Glutamatergic neuron (in vitro differentiated cells): ENCODE measurements at places on chromosomes 6 and 20. TPM values are rescaled to one million over a fixed set of nuclear protein-coding genes. Genes with fewer than 3 reads are reported as not detected.

SLC2A10 gene
- 0.37 TPM for total RNA-seq

PPARD gene
- 37.5 TPM for total RNA-seq

- H3K27me3 ChIP-seq = peaks cover 26% of the 10 kb centered on the region
- H3K36me3 ChIP-seq = peaks cover 3% of the 10 kb centered on the region
- peaks cover 19% of the 10 kb centered on the region for H3K4me1 ChIP-seq
Observed at GRCh38 chr20:32482442-32483261, 102.5 kb downstream of the NOL4L start.

GRCh38 chr6:107676042-107676441 is 148.1 kb downstream of the SCML4 start:
- peaks cover 5% of the 10 kb centered on the region for H3K4me1 ChIP-seq
- no peak overlapping the region for H3K27ac ChIP-seq
- DNase-seq = no peak
- H3K27me3 ChIP-seq = peaks cover 4% of the 10 kb centered on the region
- no peak overlapping the region for H3K4me3 ChIP-seq

DNA sequence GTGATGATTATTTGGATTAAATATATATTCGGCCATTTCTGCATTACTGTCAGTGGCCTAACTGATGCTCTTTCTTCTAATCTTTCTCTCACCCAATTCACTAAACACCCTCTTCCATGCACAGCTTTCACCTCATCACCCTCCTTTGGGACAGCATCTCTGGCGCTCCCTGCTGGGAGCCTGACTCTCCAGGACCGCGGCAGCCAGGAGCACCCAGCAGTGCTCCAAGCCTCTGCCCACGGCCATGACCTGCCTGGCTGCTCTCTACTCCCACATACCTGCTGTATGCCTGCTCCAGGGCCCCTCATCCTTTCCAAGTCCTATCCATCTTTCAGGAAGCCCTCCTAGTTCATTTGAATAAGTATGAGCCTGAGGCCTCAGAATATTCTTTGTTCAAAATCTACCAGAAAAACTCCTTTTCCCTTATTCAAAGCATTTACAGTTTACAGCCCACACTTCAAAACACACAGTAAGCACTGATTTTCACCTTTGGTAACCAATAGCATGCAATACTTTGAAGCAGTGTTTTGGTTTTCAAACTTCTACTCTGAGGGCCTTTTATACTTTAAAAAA is 15.2 kb downstream of the CTCFL start:
- no peak for DNase-seq
- no peak overlapping the region for H3K4me3 ChIP-seq
- H3K27ac ChIP-seq = no peak overlapping the region

- no peaks in the 10 kb centered on the region for H3K4me1 ChIP-seq
- no peak overlapping the region for H3K27ac ChIP-seq
- peaks cover 6% of the 10 kb centered on the region for H3K27me3 ChIP-seq
- peaks cover 7% of the 10 kb centered on the region for H3K36me3 ChIP-seq
- no peak overlapping the region for H3K4me3 ChIP-seq
Observed at GRCh38 chr20:63083831-63084562, 77.2 kb upstream of the BHLHE23 start.

DNA sequence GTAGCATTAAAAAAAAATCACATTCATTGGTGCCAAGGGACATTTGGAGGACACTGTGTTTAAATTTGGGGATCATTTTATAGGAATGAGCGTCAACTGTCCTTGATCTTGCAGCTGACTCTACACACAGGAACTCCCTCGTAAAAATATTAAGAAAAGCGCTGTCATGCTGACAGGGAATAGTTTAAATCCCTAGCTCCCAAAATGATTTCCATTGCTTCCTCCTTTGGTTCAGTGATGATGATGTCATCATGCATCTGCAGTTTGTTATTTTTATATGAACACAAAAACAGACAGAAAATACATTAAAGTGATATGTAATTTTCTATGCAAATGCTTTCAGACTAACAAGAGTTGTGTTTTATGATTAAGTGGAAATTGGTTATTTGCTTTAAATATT is 275.6 kb downstream of the BTBD9 start:
- DNase-seq = no peak
- no peaks in the 10 kb centered on the region for H3K27me3 ChIP-seq
- H3K4me3 ChIP-seq = no peak overlapping the region
- no peaks in the 10 kb centered on the region for H3K36me3 ChIP-seq

DNA sequence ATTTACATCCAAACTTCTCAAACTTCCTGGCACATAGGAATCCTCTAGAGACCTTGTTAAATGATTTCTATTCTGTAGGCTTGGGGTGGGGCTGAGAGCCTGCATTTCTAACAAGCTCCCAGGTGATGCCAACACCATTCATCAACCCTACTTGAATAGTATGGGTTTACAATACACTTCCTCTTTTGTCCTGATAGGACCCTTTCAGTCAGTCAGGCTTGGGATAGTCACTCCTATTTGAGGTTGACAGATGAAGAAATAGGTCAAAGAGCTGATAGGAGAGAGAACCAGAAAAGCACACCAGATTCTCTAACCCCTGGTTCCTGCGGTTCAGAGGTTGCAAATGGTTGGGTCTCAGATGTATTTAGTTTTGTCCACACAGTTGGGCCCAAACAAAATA is 273.4 kb downstream of the TSHZ2 start:
- no peaks in the 10 kb centered on the region for H3K4me1 ChIP-seq
- H3K27ac ChIP-seq = no peak overlapping the region
- H3K27me3 ChIP-seq = no peaks in the 10 kb centered on the region
- no peaks in the 10 kb centered on the region for H3K36me3 ChIP-seq
- H3K4me3 ChIP-seq = no peak overlapping the region

GRCh38 chr6:8434727-8435092 is 635 bp downstream of the SLC35B3 start:
- peak overlapping the region; percentile 92 for H3K27ac ChIP-seq
- H3K4me1 ChIP-seq = peaks cover 18% of the 10 kb centered on the region
- no peak for DNase-seq
- peak overlapping the region; percentile 85 for H3K4me3 ChIP-seq
- H3K36me3 ChIP-seq = no peaks in the 10 kb centered on the region

GNAS-AS1 gene
- 11.7 TPM for total RNA-seq

DNA sequence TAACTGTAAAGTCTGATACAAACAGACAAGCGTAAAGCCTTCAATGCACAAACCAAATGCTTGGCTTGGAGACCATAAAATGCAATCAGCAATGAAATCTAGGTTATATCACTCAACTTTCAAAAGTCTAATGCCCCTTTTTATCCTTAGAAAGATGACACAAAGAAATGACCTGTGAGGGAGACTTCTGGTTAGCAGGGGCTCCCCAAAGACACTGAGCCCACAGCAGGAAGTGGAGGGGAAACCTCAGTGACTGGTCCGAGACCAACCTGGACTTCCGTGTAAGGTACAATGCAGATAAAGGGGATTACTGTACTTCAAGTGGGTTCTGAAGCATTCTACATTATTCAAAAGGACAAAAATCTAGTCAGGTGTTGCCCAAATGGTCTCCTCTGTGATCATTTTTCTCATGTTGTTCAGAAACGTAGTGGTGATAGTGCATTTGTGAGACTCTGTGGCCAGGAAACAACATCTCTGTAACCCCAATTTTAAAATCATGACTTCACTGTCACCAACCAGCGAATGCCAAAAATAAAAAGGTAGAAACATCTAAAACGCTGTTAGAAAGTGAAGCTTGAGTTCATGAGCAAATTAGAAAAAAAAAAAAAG is 88.2 kb downstream of the HIVEP2 start:
- peaks cover 33% of the 10 kb centered on the region for H3K4me1 ChIP-seq
- peak overlapping the region; percentile 33 for H3K27ac ChIP-seq
- H3K4me3 ChIP-seq = no peak overlapping the region
- no peaks in the 10 kb centered on the region for H3K27me3 ChIP-seq

- H3K27ac ChIP-seq = peak overlapping the region; percentile 41
- DNase-seq = peak; percentile 2
- no peak overlapping the region for H3K4me3 ChIP-seq
- H3K36me3 ChIP-seq = no peaks in the 10 kb centered on the region
- H3K27me3 ChIP-seq = peaks cover 31% of the 10 kb centered on the region
- peaks cover 59% of the 10 kb centered on the region for H3K4me1 ChIP-seq
Observed at GRCh38 chr6:166465003-166465399, 82.3 kb upstream of the MPC1 start.

DNA sequence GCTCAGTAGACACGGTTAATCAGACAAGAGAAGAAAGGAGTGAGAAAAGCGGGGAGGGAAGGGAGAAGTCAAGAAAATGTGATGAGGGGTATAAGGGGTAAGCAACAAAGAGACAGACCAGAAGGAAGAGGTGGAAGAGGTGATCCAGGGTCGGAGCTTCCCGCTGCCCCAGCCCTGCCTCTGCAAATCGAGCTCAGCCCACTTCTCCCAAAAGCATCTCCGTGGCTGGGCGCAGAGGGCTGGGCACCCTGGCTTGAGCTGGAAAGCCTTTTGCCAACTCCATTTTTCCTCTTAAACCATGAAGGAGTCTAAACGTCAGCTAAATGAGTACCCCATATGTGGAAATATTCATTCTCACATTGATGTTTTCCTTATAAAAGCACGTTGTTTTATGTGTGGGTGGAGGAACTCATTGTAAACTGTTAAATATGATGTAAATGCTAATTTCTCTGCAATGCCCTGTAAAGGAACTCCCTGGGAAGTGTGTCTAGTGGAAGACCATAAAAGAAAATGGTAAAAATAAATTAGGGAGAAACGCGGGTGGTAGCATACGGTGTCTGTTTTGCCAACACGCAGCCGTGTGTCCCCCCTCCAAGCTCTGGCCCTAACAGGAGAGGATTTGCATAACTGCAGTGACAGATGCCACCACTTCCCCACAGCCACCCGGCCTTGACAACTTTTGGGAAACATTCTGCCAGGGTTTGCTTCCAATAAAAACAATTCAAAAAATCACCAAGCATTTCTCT is 55.2 kb upstream of the MAFB start:
- no peaks in the 10 kb centered on the region for H3K36me3 ChIP-seq
- peaks cover 4% of the 10 kb centered on the region for H3K27me3 ChIP-seq
- peak; percentile 37 for DNase-seq

DNA sequence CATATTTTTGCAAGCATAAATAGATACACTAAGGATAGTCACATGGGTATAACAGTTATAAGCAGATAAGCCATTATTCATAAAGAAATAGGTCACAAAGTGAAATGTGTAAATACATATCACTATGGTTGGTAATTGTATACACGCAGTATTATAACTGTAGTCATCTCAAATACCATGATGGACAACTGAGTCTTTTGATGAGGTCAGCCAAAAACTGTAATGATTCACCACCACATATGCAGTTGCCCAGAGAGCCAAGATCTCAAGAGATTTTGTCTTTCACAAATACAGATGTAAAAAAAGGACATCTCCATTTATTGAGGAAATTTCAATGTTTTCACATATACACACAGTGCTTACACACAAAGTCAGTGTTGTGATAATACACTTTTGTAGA is 28.3 kb downstream of the ZNF292 start:
- no peak for DNase-seq
- H3K27ac ChIP-seq = no peak overlapping the region
- H3K4me1 ChIP-seq = peaks cover 22% of the 10 kb centered on the region
- peaks cover 3% of the 10 kb centered on the region for H3K27me3 ChIP-seq
- no peaks in the 10 kb centered on the region for H3K36me3 ChIP-seq

DNA sequence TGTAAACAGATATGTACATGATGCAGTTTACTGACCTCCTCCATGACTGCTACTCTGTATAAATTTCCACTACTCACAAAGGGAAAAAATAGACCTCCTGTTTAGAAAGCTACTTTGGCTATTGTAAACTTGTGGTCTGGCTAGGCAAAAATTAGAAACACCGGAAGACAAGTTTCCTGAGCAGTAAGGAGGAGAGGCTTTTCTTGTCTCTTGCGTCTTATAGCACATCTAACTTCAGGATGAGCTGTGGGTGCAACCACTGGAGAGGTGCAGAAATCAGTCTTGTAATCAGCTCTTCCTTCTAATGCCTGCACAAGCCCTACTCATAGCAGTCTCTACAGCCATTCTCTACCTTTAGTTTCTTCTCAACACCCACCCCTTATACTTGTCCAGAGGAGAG is 296.5 kb upstream of the SLC35B3 start:
- H3K4me3 ChIP-seq = no peak overlapping the region
- H3K27me3 ChIP-seq = no peaks in the 10 kb centered on the region
- H3K4me1 ChIP-seq = no peaks in the 10 kb centered on the region

KIAA1586 gene
- total RNA-seq = 31.3 TPM

- H3K36me3 ChIP-seq = peaks cover 4% of the 10 kb centered on the region
- H3K27ac ChIP-seq = no peak overlapping the region
- no peak for DNase-seq
- no peak overlapping the region for H3K4me3 ChIP-seq
- H3K27me3 ChIP-seq = no peaks in the 10 kb centered on the region
Observed at GRCh38 chr6:152170313-152170701, 362.8 kb downstream of the ESR1 start.

OR12D3 gene
- not detected for total RNA-seq

DNA sequence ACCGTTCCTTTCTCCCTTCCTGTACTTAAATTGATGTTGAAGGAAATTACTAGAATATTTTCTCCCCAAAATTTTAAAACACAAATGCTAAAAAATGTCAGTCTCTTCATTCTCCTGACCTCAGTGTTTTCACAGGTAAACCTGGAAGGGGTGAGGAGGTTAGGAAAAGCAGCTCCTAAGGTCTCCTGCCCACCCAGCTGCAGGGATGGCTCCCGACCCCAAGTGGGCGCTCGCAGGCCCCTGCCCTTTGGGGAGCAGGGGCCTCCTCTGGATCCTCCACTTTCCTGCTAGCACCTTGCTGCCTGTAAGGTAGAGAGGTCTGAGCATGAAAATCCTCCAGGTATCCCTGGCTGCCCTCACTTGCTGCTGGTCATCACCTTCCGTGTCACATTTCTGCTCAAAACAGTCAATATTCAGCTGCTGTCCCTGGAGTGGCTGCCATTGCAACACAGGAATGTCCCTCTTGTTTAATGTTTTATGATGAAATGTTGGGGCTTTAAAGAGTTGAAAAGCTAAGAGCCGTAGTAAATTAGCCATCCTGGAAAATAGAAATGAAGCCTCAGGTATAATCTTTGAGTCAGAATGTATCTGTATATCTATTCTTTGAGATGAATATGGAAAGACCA is 10.9 kb upstream of the HSP90AB1 start:
- H3K27ac ChIP-seq = peak overlapping the region; percentile 12
- peaks cover 13% of the 10 kb centered on the region for H3K27me3 ChIP-seq
- peaks cover 31% of the 10 kb centered on the region for H3K4me1 ChIP-seq
- no peaks in the 10 kb centered on the region for H3K36me3 ChIP-seq
- peak overlapping the region; percentile 42 for H3K4me3 ChIP-seq

RBM38 gene
- total RNA-seq = 16.6 TPM
